ENCODE measurements at places on chromosomes 7 and 10. TPM values are rescaled to one million over a fixed set of nuclear protein-coding genes. Genes with fewer than 3 reads are reported as not detected.

DENND2A gene
- total RNA-seq: 17.8 TPM

DNA sequence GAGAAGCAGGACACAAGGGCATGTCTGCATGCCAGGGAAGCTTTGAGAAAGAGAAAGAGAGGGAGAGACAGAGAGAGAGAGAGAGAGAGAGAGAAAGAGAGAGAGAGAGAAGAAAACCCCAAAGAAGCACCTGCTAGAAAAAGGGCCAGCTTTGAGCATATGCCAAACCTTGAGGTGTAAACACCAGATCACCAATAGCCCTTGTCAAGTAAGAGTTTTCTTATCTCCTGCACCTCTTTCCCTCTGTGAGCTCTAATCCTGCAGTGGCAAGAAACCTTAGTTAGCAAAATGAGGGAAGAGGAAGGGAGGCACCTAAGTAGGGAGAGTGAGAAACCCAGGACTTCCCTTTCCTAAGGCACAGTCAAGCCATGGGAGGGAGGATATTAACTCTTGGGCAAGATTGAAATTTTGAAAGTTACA lies 11.3 kb upstream of the TRDMT1 start:
- DNase-seq: no peak

DNA sequence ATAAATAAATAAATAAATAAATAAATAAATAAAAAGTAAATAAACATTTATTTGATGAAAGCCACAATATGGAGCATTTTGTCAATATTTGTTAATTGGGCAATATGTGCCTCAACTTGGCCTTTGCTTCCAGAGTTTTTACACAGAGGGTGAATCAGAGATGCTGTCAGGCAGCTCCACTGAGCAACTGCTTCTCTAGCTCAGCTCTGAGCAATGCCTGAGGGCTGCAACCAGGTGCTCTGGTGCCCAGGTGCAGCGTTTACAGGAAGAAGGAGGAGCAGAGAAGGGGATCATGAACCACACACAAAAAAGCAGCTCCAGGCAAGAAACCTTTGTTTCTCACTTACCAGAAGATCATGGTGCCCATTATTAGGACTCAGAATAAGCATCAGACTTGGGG lies 876.2 kb upstream of the AUTS2 start:
- no peak for DNase-seq

DNA sequence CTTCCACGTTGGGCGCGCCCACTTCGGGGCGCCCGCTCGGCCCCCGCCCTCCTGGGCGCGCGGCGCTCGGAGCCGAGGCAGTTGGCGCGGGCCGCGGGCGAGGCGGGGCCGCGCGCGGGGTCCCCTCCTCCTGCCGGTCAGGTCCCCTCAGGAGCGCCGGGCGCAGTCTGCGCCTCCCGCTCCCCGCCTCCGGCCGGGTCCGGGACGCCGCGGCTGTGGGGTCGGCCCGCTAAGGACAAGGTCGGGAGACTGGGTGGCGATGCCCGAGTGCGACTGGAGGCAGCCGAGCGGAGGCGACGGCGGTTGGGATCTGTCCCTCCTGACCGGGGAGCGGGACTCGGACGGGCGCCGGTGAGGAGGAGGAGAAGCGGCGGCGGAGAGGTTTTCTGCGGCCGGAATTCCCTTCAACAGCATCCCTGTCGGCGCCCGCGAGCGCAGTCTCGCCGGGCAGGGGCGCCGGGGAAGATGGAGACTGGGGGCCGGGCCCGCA lies at the start of gene ATRNL1:
Gene ATRNL1 (plus strand): TSS at position 80 of the 490 bp plus-strand sequence. CDS start 386 bp downstream, at position 466.
- DNase-seq: no peak

- no peak for DNase-seq
These were observed 122.8 kb downstream of the SKIDA1 start for GRCh38 chr10:21402606-21403083.

GRCh38 chr10:101063050-101063525 lies 1.3 kb downstream of the KAZALD1 start:
- DNase-seq: no peak

DNA sequence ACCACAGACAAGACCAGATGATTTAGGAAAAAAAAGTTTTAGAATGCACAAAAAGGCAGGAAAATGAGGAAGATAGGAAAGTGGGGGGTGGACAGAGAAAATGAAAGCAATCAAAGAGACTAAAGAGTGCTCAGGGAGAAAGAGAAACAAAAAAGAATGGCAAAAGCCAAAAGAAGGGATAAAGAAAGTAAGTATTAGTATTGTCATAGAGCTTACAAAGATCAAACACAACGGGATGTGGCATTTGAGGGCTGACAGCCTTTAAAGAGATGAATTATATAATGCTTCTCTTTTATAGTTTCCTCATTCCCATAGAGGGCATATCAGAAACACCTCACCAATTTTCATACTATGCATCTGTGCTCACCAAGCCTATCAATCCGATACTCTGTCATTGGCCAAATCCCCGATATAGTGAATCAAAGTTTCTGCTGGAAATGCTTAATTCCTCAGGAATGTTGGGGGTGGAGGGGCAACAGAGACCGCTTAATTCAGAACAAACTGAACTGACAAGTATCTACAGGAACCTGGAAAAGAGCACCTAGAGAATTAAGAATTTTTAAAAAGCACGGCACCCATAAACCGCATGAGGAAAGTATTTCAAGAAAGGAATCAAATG lies 2.7 kb downstream of the COG5 start:
- no peak for DNase-seq

DNA sequence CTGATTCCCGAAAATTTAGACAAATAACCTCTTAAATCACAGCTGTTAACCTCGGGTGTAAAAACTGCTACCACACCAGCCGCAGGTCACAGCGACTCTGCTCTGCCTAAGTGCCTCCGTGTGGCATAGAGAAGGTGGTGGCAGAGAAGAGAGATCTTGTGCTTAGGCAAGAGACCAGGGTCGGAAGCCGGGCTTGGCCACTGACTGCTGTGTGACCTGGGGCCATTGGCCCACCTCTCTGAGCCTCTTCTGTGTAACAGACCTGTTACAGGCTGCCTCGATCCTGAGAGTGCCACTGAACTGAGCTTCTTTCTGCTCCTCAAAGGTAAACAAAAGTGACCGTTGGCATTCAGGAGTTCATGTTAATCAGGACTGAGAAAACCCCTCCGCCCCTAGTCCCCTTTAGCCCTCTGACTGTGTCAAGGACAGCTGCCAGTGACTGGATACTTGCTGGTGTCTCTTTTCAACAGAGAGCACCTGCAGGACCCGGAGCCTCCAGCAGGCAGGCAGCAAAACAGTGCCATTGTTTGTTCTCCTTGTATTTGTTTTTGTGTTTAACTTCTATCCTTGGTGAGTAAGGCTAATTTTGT lies 36.5 kb downstream of the ZMIZ1 start:
- DNase-seq: no peak

- DNase-seq: no peak
These were observed 12.7 kb downstream of the LMTK2 start for GRCh38 chr7:98119256-98119918.

GRCh38 chr10:49310460-49310859 lies 11.5 kb downstream of the C10orf71 start:
- DNase-seq: no peak

TRIM73 gene
- total RNA-seq: 1.6 TPM

DNA sequence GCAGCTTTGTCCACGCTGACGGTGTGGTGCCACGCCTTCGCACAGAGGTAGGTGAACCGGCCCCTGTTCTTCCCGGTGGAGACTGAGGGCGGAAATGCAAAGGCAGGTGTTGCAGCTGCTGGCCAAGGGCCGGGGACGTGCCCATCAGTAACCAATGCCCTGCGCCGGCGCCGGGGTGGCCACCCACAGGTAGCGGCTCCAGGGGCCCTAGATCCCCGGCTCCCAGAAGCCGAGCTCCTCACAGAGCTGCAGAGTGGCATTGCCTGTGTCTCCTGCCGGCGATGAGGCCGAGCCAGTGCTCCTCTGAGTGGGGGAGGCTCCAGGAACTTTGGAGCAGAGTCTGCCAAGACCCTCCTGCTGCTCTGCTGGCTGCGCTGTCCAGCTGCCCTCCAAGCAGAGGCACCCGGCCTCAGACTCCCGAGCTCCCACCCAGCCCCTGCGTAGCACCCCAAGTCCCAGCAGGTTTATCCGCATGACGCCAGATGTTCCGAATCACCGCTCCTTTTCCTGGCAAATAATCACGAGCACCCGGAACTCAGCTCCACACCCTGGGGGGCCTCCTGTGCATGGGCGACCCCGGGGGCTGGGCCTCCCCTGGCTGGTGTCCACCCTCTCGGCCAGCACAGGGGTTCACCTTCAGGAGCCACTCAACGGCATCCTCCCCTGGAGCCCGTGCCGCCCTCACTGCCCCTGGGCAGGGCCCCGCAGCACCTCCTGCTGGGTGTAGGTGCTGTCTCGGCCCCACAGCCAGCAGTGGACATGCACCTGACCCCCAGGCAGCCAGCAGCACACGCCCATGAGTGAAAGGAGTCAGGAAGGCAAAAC lies 22.1 kb downstream of the CFAP46 start:
- DNase-seq: no peak

PNLIPRP1 gene
- not detected for total RNA-seq

POT1 gene
- total RNA-seq: 16.6 TPM

DNA sequence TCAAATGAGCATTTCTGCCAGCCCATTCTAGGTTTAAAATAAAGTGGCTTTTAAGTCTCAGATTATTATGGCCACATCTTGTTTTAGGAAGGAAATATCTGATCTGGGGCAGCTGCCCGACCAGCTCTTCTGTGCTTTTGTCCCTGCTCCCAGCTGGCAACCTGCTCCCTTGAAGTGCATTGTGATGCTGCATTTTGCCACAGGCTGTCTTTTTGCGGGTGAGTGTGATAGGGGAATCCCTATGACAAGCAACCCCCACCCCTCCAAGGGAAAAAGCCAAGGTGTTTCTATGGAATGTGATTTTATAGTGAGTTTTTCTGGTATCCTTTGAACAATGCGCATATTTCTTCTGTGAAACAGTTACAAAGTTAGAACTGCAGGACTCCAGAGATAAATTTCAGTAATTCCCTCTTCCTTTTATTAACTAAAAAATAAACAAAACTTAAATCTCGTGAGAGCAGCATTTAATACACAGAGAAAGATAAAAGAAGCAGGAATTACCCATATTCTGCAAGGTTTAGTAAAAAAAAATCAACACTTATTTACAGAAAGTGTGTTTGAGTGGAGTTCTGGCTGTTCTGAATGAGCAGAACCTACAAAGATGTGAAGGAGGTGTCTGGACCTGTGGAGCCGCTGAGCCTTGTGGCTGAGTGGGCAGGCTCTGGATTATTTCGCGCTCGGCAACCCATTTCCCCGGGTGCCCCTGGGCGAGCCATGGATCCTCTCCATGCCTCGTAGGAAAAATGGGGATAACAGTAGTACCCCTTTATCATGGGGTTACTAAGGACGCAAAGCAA lies 10.1 kb upstream of the HPS1 start:
- DNase-seq: no peak

GBX1 gene
- not detected for total RNA-seq

- DNase-seq: no peak
These were observed 20.9 kb upstream of the UBE3C start for GRCh38 chr7:157117796-157118195.

DNA sequence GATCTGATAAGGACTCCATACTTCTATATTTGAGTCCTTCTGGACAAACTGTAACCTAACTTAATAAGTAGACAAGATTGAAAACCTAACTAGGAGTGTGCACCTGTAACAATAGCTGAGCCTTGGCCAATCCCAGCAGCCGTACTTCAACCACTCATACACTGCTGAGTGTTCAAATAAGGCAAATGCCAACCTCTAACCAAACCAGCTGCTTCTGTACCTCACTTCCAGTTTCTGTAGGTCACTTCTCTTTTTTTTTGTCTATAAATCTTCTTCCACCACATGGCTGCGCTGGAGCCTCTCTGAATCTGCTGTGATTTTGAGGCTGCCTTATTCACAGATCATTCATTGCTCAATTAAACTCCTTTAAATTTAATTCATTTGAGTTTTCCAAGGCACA lies 753.2 kb downstream of the DNAJB9 start:
- DNase-seq: no peak

TMEM213 gene
- not detected for total RNA-seq

OR9A2 gene
- total RNA-seq: not detected

DNA sequence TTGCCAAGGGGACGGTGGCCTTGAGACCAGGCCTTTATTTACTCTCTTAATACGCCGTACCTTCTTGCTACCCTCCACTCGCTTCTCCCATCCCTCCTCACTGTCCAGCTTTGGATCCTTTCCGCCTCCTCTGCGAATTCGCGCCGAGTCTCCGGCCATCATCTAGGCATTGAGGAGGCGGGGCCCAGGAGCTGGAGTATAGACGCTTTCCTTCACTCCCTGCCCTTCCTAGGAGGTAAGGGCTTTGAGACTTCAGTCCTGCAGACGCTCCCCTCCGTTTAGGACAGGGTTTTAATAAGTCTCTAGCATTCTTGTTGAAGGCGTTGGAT lies 538 bp downstream of the TFAM start:
- no peak for DNase-seq

DNA sequence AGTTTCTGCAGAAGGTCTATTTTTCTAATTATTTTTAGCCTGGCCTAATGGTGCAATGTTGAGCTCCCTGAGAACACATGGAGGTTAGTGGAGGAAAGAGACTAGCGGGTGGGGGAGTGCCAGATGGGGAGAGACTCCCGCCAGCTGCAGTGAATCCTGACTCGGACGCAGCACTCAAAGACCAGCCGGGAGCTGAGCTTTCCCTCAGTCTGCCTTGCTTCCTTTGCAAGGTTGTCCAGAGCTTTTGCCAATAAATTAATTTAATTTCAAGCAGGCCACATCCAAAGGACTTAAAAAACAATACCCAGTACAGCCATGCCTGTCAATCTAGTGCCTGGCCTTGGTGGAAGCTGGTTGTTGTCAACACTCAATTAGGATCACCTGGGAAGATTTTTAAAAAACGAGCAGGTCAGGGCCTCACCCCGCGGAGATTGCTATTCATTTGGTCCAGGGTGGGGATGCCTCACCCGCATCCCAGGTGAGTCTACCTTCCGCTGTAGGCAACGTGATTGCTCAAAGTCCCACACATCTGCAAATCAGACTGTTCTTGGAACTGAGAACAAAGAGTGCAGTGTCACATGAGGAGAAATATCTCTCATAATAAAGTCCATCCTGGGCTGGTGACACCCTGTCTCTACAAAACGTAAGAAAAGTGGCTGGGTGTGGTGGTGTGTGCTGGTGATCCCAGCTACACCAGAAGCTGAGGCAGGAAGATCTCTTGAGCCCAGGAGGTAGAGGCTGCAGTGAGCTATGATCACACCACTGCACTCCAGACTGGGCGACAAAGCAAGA lies 4.0 kb downstream of the CLRN3 start:
- no peak for DNase-seq

GRCh38 chr7:45617166-45617565 lies 43.0 kb downstream of the ADCY1 start:
- no peak for DNase-seq

- no peak for DNase-seq
These were observed 6.7 kb downstream of the TCF7L2 start for GRCh38 chr10:112956631-112957350.

All from omental fat pad (tissue), 4 donors.